ENCODE measurements at places on chromosomes 4 and X.

- no peak for DNase-seq
Measured at GRCh38 chr4:60396341-60397049, 803.6 kb upstream of the ADGRL3 start.

GRCh38 chr4:106803083-106803482 is 233.0 kb downstream of the DKK2 start:
- no peak for DNase-seq

GRCh38 chr4:39808231-39808749 is 110.4 kb downstream of the UBE2K start:
- DNase-seq = no peak

GRCh38 chrX:150365990-150366911 is 3.1 kb downstream of the MAMLD1 start:
- DNase-seq = no peak

DNA sequence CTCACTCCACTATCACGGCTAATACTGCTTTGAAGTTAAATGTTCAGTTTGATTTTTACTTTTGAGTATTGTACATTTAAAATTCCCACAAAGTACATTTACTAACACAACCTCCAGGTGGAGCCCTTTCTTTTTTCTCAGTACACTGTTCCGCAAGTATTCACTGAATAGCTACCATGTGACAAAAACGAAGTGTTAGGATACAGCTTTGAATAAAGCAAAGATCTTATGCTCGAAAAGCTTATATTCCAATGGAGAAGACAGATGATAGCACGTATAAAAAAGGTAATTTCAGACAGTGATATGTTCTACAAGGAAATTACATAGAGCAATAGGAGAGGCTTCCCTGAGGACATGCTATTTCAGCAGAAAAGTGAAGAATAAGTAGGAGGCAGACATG is 60.7 kb upstream of the ABCG2 start:
- DNase-seq = no peak

DNA sequence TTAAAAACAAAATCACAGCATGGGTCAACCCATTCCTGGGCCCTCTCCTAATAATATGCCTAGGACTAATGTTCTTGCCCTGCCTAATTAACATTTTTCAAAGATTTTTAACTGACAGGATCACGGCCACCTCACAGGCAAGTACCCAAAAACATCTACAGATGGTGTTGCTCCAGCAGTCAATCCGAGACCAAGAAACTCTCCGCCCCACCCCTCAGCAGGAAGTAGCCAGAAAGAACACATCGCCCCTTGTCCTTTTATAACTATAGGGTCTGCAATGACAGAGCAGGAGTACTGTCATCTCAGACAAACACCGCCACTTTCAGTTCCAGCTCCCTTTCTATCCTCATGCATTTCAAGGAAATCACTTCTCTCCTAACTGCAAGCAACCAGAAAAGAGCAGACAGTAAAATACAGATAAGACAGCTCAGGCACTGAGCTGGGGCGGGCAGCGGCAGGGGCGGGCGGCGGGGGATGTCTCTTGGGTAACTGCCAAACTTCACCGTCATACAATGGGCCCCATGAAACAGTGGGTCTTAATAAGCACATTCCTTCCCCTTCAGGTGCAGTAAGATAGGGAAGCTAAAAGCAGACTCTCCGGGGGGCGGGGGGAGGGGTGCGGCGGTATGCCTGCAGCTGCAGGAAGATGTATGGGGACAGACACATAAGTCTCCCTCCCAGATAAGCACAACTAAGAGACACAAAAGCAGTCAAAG is 67.4 kb downstream of the ZNF182 start:
- no peak for DNase-seq

- DNase-seq = no peak
Measured at GRCh38 chr4:20617678-20618396, 82.4 kb upstream of the PACRGL start.

DNA sequence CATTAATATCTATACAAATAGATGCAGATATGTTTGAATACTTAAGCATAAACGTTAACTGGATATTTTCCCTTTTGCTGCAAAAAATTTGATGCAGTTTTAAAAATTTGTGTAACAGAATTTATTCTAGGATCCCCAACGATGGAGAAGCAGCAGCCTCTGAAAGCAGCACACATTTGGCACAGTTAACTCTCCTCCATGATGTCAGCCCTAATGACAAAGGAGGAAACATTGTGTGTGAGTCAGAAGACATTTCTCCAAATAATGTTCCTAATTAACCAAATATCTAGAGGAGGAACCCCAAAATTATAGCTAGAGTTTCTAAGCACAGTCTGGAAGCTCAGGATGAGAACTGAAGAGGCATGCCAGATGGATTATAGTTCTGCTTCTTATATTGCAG is 281.9 kb upstream of the MAD2L1 start:
- no peak for DNase-seq

GRCh38 chr4:48112017-48112667 is 21.9 kb downstream of the TXK start:
- no peak for DNase-seq

DNA sequence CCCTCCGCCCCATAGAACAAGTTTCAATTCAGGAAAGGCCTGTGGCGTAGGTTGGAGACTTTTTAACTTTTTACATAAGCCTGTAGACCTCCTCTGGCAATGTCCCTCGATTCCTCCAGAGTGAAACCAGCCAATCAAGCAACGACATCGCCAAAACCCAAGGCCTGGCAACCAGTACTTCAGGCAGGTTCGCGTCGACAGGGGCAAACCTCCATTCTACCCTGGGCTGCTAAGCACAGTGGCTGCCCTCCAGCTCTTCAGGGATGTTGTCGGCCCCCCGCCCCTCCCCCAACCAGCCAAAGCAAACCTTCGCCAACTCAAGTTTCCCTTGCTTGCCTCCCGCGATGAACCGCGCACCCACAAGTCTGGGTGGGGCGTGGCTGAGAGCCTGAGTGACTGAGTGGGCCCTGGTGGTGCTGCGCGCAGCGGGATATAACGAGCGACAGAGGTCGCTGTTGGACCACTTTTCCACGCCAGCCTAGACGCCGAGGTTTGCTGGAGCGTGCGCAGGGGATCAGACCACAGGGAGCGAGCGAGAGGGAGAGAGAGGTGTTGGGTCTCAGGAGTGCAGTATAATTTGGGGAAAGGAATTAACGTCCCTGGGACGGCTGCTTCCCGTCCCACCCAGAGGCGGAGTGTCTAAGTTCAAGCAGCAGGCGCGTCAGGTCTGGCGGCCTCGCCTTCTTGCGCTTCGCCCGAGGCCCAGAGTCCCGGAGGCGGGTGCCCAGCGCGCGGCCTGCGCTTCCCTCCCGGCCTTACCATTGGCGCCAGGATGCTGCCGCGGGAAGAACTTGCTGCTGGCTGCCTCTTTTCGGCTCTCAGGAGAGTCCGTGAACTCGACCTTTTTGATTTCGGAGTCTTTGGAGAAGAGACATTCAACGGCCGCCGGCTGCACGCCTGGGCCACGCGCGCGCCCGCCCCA is 9.0 kb upstream of the PITX2 start:
- no peak for DNase-seq

- no peak for DNase-seq
Measured at GRCh38 chr4:26191353-26191752, 129.5 kb upstream of the RBPJ start.

DNA sequence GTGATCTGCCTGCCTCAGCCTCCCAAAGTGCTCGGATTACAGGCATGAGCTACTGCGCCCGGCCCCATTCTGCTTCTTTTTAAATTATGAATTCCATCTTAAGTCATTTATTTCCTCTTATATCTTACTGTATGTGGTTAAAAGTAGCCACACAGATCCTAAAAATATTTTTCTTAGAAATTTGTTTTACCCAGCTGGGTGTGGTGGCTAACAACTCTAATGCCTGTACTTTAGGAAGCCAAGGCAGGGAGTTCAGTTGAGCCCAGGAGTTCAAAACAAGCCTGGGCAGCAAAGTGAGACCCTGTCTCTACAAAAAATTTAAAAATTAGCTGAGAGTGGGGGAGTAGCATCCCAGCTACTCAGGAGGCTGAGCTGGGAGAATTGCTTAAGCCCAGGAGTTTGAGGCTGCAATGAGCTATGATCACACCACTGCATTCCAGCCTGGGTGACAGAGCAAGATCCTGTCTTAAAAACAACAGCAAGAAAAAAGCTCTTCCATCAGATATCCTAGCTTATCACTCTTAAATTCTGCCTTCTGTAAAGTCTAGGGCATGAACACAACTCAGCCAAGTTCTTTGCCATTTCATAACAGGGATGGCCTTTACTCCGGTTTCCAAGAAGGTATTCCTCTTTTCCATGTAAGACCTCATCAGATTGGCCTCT is 15.1 kb upstream of the AFF1 start:
- DNase-seq = no peak

- DNase-seq = no peak
Measured at GRCh38 chr4:53040459-53040815, 178.3 kb downstream of the RASL11B start.

DNA sequence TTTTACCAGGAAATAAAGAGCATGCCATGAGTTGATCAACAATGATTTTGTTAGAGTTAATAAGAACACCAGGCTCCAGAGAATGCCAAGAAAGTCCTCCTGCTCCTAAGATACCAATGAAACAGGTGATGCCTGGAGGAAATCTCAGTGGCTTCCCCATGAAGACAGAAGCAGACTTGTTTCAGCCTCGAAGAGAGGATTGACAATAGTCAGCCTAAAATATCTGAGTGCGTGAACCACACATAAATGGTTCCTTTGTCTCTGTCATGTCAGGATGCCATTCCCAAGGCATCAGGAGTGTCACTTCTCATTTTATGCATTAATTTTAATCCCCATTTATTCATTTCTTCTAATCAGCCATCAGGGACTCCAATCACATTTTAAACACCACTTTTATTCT is 69.6 kb downstream of the PHOX2B start:
- DNase-seq = no peak

All from T1000 (cell line).